Suprapubic skin (tissue), 4 donors: ENCODE measurements at places on chromosomes 4 and X. TPM values are rescaled to one million over a fixed set of nuclear protein-coding genes. Genes with fewer than 3 reads are reported as not detected.

The ATP1B4 gene
- total RNA-seq, result not detected

The WAS gene
- 2.4 TPM for total RNA-seq

The VSIG4 gene
- 10.7 TPM for total RNA-seq

The MAP3K15 gene
- total RNA-seq, result not detected

The ADH1A gene
- total RNA-seq, result not detected
